ENCODE measurements at places on chromosomes 11 and 22.

GRCh38 chr11:58788355-58789023, 56.0 kb downstream of the GLYATL2 start:
- no peak for DNase-seq

- no peak for DNase-seq
Observed at GRCh38 chr11:122745111-122745510, 89.6 kb downstream of the UBASH3B start.

GRCh38 chr11:74403607-74404321, 5.5 kb upstream of the PGM2L1 start:
- DNase-seq, result no peak

DNA sequence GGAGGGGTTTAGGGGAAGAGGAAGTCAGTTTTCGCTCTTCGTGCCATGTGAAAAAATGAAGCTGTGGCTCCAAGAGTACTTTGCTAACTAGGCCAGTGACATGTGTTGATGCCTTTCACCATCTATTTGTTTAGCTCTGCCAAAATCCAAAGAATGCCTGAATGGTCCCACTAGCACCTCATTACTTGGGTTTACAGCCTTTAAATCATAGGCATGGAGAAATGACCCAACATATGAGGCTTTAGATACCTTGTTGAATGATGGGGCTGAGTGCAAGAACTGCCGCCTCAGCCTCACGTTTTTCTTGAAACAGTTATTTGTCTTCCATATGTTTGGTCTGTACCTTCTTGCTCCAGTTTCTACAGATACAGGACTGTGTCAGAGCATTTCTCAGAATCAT, 8.3 kb downstream of the RBM4 start:
- DNase-seq, result no peak

DNA sequence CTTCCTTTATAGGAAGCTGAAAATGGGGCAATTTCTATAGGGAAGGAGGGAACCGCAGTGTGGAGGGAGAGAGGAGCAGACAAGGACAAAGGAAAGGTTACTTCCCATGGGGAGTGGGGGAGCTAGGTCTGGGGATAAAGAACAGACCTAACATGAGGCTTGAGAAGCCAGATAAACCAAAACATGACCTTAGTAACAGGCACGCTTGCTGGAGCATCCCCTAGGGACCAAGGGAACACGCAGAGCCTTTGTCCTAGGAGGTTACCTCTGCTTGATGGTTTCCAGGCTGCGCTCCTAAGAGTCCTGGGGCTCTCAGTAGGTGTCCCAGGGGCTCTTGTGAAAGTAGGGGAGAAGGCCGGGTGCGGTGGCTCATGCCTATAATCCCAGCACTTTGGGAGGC, 271.4 kb upstream of the NCAM1 start:
- no peak for DNase-seq

- DNase-seq, result no peak
Observed at GRCh38 chr11:47124675-47125074, 52.0 kb downstream of the ARFGAP2 start.

DNA sequence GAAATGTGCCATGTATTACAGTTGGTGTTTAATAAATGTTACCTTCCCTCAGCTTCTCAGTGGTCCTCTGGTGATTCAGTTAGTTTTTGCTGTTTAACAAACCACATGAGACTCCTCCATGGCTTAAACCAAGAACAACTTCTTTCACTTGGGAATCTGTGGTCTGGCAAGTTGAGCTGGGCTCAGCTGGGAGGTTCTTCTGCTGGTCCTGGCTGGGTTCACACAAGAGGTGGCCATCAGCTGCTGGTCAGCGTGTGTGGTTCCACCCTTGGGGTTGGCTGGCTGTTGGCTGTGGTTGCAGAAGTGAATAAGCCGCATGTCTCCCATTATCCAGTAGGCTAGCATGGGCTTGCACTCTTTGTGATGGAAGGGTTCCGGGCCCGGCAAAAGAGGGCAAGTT, 160.5 kb downstream of the MIAT start:
- DNase-seq, result no peak

DNA sequence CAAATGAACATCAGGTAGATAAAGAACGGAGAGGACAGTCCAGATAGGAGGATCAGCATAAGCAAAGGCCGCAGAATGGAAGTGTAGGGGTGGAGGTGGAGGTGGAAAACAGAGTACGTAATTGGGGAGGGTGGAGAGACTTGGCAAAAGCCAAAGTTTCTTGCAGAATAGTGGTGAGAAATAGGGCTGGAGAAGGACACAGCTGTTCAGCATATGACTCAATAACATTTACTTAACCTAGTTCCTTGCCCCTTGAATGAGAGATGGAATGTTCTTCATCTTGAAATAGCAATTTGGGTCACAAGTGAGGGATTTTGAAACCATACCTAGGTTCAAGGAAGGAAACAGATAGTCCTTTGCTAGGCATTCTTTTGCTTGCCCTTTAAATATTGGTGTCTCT, 235.9 kb upstream of the ARHGAP20 start:
- no peak for DNase-seq

GRCh38 chr11:85182441-85183387, 444.4 kb downstream of the DLG2 start:
- DNase-seq, result no peak

DNA sequence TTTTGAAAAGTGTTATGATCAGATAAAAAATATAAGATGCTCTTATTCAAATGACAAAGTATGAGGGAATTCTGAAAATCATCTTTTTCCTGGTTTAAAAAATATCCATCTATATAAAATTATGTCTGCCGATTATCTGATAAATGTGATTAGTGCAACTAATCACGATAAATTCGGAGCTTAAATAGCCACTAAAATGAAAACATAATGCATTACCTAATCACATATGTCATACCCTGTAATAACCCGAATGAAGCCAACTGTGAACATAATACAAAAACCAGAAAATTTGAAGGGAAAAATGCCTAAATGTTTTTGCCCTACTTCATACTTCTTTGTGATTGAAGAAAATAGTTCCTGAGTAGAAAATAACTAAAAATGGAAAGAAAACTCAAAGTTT, 808.4 kb upstream of the LUZP2 start:
- no peak for DNase-seq

DNA sequence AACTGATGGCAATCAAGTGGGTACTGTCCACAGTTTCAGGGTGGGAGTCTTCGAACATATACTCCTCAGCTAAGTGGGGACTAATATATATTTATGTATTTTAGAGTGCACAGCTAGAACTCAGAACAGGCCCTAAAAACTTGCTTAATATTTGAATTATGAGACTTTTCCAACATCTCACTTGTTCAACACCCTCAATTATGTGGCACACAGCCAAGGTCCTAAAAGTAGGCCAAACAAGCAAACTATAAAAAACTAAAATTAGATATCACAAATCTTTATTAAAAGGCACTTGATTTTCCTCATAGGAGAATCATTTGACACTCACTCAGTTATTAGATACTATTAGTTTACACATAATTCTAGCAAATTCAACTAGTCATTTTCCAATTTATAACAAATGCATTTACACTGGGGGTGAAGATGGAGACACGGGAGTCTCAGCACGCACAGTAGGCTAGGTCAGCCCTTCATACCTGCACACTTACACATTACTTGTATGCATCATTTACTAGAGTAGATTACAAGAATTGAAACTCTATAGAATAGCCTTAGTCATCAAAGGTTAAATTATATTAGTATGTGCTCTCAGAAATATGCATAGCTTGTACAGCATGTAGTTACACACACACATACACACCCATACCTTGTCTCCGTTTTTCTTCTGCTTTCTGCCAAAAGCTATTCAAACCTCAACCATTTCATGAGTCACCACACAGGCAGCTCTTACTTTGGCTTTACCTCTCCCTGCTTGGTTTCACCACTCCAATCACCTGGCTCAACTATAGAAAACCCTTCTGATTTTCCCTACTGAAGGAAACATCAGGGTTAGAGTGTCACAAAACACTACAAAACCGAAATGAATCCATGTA, 171.5 kb downstream of the SBF2 start:
- no peak for DNase-seq

DNA sequence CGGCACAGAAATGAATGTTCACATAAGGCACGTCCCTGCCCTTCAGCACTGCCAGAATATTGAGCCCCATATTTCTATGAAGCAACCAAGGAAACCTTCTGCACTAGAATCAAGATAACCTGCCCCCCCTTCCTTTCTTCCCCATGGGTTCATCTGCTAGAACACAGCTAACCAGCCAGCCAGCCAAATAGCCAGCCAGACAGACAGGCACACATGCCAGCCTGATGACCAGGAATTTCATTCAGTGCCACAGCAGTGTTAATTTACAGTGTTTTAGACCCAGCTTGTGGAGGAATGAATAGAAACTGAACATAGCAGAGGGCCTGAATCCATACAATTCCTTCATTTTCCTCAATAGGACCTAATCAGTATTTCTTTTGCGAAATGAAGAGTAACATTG, 57.0 kb downstream of the TENM4 start:
- DNase-seq, result no peak

GRCh38 chr22:32545801-32546200, 71.2 kb downstream of the FBXO7 start:
- DNase-seq, result no peak

DNA sequence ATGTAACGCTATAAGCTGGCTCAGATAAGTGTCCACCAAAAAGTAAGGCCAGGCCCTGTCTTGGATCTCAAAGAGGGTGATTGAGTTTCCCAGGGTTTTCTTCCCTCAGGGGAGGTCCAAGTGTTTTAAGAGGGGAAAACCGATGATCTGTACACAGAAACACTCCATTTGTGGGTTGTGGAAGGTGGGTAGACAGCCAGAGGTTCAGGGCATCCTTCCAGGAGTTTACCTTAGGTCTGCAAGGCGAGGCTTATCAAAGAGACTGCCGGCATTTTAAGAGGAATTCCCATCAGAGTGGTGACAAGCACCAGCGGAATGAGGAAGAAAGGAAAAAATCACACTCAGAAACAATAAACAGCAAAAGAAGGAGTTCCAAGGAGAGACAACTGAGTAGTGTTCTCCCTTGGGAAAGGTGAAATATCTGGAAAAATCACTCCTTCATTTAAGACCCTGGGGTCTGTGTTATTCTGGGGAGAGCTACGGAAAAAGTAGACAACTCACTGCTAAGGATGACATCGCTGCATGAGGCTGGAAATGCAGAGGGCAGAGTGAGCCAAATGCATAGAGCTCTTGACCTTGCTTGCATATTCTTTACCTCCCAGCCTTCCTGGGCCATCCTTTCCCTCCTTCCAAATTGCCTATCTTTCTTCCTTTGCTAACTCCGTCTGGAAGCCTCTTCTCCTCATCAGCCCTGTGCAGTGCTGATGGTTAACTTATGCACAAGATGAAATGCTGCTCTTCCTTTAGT, 22.1 kb upstream of the MMP7 start:
- DNase-seq, result no peak

- no peak for DNase-seq
Observed at GRCh38 chr11:78800756-78801155, 226.1 kb upstream of the NARS2 start.

GRCh38 chr22:44243761-44244160, 63.0 kb downstream of the PARVG start:
- no peak for DNase-seq

DNA sequence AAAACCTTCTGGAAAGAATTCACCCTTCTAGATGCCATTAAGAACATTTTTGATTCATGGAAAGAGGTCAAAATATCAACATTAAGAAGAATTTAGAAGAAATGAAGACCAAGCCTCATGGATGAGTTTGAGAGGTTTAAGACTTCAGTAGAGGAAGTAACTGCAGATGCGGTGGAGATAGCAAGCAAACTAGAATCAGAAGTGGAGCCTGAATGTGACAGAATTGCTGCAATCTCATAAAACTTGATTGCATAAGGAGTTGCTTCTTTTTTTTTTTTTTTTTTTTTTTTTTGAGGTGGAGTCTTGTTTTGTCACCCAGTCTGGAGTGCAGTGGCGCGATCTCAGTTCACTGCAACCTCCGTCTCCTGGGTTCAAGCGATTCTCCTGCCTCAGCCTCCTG, 51.6 kb downstream of the MS4A13 start:
- no peak for DNase-seq

GRCh38 chr22:42303396-42304323, 33.2 kb upstream of the TCF20 start:
- DNase-seq, result no peak

DNA sequence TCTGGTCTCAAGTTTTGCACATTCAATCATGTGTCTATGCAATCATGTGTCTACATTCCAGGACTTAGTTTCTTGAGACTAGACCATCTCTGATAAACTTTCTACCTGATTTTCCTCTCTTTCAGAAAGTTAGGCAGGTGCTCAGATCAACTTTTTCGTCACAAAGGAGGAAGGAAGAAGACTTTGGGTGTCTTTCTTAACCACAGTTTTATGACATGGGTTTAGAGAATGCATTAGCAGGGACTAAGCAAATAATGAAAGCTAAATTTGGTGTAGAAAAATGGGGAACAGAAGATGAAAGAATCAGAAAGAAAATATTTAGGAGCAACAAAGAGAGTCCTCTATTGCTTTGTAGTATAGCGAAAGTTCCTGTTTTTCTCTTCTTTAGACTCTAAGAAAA, 7.7 kb upstream of the GLYATL1B start:
- DNase-seq, result no peak

- DNase-seq, result no peak
Observed at GRCh38 chr11:280706-281485, 2.7 kb downstream of the NLRP6 start.

- DNase-seq, result no peak
Observed at GRCh38 chr11:76250520-76251225, 44.4 kb upstream of the WNT11 start.

DNA sequence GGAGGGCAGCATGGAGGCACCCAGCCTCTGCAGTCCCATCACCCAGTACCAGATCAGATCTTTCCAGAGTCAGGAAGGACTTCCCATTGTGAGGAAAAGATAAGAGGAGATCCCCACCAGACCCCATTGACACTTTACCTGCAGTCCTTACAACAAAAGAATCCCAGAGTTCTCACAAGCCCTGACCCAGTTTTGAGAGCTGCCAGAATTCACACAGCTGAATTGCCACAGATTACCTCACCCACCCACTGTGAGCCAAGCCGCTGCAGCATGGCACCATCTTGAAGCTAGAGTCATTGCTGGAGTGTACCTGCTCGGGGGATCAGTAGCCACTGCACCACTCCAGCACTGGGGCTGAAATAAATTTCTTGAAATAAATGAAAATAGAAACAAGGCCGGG, 91.8 kb upstream of the UBASH3B start:
- DNase-seq, result no peak

DNA sequence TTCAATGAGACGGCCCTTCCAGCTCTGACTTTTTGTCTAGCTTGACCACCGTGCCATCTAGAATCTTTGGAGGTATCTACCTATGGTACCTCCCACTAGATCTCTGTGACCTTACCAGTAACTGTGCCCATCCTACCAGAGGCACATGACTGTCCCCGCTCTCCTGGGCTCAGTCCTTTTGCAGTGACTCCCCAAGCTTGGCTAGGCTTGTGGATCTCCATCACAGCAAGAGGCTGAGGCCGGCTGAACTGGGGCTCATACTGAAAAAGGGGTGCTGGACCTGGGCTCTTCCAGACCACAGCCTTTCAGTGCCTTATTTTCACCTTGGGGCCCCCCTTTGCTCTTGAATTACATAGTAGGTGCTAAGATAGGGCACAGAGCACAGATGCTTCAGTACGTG, 27.3 kb downstream of the RELT start:
- DNase-seq, result no peak

DNA sequence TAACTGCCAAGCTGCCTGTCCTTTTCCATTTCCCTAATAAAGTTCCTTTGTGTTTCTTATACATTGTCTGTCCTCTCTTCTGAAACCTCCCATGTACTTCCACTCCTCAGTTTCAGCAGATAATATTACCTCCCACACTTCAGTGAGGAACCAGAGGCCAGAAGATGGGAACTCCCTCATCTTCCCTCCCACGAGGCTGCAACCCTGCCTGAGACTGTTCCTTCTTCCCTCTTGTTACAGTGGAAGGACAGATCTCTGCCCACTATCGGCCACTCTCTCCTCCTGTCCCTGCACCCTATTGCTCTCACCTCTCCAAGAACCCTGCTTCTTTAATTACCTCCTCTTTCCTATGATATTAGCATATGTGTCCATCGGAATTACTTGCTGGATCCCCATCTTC, 38.1 kb upstream of the SWAP70 start:
- no peak for DNase-seq

Data from stimulated activated CD8-positive, alpha-beta memory T cell treated with anti-CD3 and anti-CD28 coated beads, Interleukin-2, amount 100 ng/mL, for 48 hours (primary cell).